Stimulated activated CD4-positive, alpha-beta T cell treated with anti-CD3 and anti-CD28 coated beads, Interleukin-4, amount 100 ng/mL, for 24 hours (primary cell): ENCODE measurements at places on chromosomes 13 and 19.
A peak's percentile ranks its signal among the peaks of the same experiment; 100 is the strongest.

DNA sequence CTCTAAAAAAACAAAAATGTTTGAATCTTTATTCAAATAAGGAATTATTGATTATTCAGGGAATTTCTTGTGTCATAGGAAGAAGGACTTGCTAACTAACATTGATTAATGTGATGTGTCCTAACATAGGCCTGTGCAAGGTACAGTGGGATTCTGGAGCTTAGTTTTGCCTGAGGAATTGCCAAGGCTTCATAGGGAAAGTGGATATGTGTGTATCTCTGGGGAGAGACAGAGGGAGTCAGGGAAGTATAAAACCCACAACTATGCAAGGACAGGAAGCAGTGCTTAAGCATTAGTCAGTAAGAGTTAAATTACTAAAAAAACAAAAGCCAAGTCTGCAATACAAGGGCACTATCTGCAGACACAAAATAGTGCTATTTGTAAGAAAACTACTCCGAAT is 59.6 kb downstream of the WDFY2 start:
- DNase-seq: no peak

GRCh38 chr13:79673993-79674377 is 193.0 kb downstream of the NDFIP2 start:
- no peak for DNase-seq

DNA sequence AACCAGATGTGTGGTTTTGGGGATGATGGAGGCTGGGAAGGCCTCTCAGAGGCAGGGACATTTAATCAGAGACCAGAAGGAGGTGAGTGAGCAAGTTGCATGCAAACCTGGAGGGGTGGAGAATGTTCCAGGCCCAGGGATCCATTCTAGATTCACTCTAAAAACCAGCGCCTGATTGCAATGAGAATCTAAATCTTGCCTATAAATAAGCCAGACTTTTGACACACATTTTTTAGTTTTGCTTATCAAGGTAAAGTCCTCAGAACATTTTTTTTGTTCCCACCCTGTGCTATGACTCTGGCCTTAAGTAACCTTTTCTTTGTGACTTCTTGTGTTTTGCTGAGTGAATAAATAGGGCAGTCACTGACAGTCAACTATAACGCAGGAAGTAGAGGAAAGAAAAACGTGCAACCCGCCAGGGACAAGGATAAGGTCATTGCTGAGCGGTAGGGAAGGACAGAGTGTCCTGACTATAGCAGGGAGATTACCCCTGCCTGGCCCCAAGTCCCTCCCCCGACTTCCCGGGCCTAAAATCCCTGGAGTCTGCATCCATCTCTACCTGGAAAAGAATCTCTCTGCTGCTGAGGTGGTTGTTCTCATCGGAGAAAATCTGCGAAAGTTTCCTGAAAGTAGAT is 14.4 kb downstream of the RGL3 start:
- no peak for DNase-seq

- no peak for DNase-seq
Observed at GRCh38 chr19:6868351-6868750, 19.0 kb upstream of the ADGRE1 start.

GRCh38 chr13:73522937-73523336 is 464.1 kb downstream of the KLF5 start:
- DNase-seq: no peak

- DNase-seq: no peak
Observed at GRCh38 chr13:44421853-44422525, 48.4 kb downstream of the SERP2 start.

DNA sequence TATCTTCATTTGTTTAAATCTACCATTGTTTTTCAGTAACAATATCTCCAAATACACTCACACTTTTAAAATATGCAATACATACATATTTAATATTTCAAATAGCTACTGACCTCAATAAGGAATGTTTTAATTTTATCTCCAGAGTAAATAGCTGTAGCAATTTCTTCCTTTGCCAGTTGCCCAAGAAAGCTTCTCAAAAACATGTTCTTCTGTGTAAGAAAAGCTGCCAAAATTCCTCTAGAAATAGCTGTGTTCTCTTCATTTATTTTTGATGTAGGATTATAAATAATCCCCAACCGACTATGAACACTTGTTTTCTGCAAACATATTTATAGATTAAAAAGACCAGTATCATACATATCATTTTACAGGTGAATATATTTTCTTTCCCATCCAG is 150.5 kb downstream of the UGGT2 start:
- DNase-seq: no peak

DNA sequence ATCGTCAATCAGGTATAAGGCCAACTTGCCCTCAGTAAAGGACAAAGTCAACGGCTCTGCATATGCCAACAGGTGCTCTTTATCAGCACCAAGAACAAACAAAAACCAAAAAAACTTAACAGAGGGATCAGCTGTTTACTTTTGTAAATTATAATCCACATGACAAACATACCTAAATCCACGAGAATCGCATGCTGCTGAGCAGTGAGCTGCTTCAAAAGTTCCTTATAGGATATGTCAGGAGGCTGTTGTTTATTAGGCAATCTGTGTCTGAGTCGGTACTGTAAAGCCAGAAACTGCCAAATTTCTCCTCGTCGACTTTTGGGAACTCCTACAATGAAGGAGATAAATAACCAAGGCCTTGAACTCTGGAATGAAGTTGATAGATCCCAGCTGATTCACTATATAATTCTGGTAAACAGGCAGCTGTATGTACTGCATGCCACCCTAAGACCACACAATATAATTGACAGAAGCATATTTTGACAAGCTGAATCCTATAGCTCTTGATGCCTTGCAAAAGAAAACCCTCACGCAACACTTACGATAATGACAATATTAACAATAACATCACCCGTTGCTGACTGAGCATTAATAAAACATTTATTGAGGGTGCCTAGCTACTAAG is 179.8 kb downstream of the TBC1D4 start:
- no peak for DNase-seq

DNA sequence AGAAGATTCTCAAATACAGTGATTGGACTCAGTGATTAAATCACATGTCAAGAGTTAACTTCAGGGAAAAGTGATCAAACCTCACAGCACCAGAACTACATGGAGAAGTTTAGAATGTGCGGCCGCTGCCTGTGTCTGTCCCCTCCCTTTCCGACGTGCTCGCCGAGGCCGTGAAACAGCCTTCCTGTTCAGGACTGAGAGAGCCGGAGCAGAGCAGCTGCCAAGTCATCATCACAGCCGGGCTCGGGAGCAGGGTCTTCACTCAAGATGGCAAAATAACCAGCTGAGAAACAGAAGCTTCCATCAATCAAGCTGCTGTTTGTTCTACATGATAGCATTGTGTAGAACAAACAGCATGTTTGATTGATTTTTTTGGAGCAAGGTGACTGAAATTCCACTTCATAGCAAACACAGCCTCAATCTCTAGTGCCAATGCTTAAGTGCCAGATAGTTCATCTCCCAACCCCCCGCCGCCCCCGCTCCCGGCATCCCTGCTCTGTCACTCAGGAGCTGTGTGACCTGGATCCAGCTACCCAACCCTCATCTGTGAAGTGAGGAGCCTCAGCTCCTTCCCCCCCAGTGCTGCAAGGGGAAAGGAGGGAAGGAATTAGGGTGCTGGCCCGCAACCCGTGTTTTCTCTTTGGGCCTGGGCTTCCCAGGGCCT is 70.6 kb downstream of the HSPH1 start:
- no peak for DNase-seq

- no peak for DNase-seq
Observed at GRCh38 chr13:91211510-91211909, 136.0 kb upstream of the MIR17HG start.

DNA sequence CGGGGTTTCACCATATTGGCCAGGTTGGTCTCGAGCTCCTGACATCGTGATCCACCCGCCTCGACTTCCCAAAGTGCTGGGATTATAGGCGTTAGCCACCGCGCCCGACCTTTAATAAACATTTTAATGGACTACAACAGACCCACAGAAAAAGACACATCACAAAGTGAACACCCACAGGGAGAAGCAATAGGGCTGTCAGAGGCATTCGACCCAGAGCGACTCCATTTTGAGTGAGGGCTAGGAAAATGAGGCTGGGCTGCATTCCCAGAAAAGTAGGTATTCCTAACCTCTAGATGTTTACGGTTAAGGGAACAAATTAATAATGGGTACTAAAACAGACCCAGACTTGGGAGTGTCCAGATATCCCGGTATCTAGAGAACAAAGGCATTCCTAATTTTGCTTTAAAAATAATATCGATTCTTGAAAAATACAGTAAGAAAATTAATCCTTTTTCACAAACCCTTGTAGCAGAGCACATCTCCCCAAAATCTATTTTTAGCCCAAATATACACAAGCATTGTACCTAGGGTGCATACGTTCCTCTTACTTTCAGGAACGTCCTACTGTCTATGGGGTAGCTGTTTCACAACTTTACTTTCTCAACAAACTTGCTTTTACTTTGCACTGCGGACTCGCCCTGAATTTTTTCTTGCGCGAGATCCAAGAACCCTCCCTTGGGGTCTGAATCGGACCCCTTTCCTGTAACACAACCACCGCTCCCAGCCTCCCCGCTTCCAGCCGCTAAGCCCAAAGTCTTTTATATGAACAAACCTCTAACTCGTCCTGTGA is 811 bp upstream of the ZNF8 start:
- no peak for DNase-seq

DNA sequence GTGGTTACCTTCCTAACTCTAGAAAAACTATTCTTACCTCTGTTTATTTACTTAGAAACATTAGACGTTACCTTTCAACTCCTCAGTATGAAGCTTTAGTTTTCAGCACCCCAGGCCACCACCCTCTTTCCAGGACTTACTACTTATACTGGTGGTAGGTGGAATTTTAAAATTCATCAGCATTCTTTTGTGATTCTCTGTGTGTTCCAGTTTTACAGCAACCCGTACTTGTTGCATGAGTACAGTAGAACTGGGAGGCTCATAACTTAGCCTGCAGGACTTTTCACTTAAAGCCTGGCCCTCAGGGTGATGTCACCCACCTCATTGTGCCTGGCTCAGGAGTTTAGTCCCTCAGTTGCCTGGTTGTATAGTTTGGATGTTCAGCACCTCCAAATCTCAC is 49.4 kb upstream of the ALOX5AP start:
- DNase-seq: no peak

DNA sequence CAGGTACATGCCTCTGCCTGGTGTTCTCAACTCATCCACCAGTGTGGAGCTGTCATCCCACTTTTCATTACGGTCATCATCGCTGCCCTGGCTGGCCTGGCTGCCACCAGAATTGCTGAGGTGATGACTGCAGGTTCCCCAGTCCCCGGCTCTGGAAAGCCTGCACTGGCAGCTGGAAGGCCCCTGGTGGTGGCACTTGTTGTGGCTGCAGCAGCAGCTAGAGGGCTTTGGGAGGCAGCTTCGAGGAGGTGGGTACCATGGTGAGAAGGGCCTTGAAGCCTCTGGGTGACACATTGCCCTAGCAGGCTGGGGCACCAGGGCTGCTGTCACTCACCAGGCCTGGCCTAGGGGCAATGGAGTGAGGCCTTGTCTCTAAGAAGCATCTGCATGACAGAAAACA is 25.3 kb upstream of the ZNF14 start:
- no peak for DNase-seq

GRCh38 chr13:107005577-107005976 is 437.6 kb upstream of the ARGLU1 start:
- DNase-seq: no peak

DNA sequence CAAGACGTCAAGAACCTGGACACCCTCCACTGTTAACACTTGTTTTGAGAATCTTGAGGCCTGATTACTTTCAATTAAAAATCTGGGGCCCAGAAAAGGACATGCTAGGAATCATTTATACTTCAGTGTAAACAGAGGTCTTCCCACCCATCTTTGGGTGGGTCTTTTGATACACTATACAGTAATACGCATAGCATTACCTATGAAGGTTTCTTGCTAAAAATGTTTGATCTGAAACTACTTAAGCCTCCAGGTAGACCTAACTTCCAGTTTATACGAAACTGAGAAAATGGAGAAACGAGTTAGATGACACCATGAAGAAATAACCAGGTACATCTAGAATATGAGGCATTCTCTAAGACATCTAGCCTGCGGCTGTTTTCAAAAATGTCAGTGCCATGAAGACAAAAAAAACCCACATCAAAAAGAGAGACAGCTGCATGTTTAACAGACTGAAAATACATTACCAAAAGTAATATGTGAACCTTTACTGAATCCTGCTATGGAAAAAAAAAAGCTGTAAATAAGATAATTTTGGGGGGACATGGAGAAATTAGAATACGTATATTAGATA is 36.6 kb downstream of the TGDS start:
- no peak for DNase-seq

GRCh38 chr19:49793561-49793840 is 19.6 kb downstream of the FUZ start:
- DNase-seq: peak; percentile 22

GRCh38 chr13:34731486-34731885 is 210.6 kb upstream of the NBEA start:
- no peak for DNase-seq

- DNase-seq: no peak
Observed at GRCh38 chr19:33306853-33307792, 4.8 kb upstream of the CEBPA start.

GRCh38 chr13:97335488-97336134 is 98.4 kb upstream of the RAP2A start:
- no peak for DNase-seq

GRCh38 chr19:42555317-42555716 is 27.0 kb upstream of the CEACAM1 start:
- DNase-seq: no peak

GRCh38 chr19:15378534-15379082 is 979 bp downstream of the AKAP8 start:
- DNase-seq: peak; percentile 60

GRCh38 chr13:66994097-66994496 is 236.0 kb downstream of the PCDH9 start:
- no peak for DNase-seq

DNA sequence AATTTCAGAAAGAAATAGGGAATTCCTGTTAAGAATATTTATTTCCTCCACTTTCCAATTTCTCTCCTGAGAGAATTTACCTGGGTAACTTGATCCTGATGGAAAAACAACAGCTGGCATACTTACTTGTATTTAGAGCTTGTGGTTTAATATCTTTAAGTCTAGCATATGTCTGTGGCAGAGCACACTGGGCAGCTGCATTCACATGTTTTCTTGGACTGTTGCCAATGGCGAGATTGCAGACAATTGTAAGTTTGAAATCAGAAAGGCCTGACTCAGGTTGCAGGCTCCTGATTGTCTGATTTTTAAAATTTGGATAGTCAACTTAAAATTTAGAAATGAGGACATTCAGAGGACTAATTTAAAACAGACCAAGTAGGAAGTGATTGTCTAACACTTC is 66.9 kb downstream of the NHLRC3 start:
- no peak for DNase-seq
